ENCODE measurements at places on chromosomes 16 and 17.
A peak's percentile ranks its signal among the peaks of the same experiment; 100 is the strongest.

DNA sequence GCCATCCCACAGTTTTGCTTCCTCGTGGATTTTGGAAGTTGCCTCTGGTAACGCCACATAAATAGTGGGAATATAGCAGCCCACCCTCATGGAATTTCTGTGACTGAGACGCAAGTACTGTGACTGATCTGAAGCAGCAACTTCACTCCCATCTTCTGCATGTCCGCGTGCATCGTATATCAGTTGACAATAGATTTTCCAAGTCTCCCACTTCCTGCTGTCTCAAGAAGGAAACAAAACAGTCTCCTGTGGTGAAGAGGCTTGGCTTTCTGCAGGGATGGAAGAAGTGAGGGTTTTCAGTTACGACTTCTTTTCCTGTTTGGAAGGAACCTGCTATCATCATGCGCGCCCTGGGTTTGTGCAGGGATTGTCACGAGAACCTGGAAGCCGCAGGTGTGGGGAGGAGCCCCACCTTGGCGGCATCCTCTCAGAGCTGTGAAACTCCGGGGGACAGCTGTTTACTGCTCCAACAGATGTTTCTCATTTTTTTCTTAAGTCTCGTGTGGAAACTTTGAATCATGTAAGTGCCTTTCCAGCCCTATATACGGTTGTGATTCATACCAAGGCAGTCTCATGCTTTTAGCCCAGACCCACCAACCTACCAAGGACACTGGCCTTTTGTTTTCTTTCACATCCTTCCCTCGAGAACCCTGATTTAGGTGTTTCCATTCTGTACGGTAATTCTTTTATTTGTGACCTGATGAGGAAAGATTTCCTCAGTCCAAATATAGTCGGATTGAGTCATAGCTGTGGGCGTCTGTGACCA lies 57.5 kb downstream of the WIPI1 start:
- no peak for DNase-seq

- DNase-seq, result no peak
Observed at GRCh38 chr16:4261557-4262172, 11.2 kb downstream of the TFAP4 start.

GRCh38 chr17:74325743-74326379 lies at the start of gene KIF19:
Gene KIF19 (plus strand): TSS chr17:74326226. CDS start chr17:74326350, 124 bp downstream.
- DNase-seq, result no peak

DNA sequence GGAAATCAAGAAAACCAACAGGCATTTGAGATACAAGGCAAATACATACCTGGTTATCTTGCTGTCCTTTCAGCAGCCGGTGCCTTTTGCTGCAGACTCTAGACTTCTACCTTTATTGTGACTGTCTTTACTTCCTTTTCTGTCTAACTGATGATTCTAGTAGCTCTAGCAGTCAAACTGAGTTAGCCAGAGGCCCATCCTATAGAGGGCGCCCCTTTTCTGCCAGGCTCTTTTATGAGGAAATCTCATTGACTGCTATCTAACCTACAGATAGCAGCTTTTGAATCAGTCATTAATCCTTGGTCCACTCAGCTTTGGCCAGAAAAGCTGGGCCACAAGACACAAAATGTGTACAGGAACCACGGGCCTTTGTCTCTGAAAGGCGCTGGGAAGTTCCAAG lies 87.5 kb upstream of the WSB1 start:
- DNase-seq, result no peak

DNA sequence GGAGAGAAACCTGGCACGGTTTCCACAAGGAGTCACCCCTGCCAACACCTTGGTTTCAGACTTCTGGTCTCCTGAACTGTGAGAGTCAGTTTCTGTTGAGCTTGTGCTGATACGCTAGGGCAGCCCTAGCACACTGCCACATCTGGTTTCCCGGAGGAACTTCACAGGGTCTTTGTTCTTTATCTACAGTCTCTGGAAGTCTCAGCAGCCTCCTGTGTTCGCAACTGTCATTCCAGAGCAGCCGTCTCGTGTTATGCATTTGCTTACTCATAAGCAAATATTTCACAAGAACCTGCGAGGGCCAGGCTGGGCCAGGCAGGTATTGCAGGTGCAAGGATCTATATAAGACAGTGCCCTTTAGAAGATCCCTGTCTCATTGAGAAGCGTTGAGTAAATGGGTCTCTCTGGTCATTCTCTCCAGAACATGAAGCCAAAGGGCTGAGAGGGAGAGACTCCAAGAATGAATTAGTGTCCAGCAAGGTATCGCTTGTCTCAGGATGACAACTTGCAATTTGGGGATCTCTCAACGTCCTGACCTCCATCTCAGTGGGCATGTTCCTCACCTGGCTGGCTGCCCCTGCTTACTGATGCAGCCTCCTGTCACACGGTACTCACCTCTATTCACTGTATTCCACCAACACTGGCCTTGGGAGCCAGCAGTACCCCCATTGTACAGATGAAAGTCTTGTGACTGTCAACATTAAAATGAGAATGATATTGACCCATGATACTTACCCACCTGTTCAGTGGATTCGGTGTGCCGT lies 141.2 kb downstream of the WWOX start:
- no peak for DNase-seq

- DNase-seq, result no peak
Observed at GRCh38 chr17:65365169-65365568, 196.3 kb downstream of the AXIN2 start.

- DNase-seq, result no peak
Observed at GRCh38 chr16:86826941-86827340, 248.6 kb downstream of the FOXL1 start.

- no peak for DNase-seq
Observed at GRCh38 chr17:50184064-50184463, 17.4 kb downstream of the COL1A1 start.

- peak; percentile 80 for DNase-seq
Observed at GRCh38 chr16:30902029-30902972, 5.9 kb downstream of the CTF1 start.

GRCh38 chr17:66661411-66662256 lies 173.3 kb upstream of the CACNG5 start:
- no peak for DNase-seq

DNA sequence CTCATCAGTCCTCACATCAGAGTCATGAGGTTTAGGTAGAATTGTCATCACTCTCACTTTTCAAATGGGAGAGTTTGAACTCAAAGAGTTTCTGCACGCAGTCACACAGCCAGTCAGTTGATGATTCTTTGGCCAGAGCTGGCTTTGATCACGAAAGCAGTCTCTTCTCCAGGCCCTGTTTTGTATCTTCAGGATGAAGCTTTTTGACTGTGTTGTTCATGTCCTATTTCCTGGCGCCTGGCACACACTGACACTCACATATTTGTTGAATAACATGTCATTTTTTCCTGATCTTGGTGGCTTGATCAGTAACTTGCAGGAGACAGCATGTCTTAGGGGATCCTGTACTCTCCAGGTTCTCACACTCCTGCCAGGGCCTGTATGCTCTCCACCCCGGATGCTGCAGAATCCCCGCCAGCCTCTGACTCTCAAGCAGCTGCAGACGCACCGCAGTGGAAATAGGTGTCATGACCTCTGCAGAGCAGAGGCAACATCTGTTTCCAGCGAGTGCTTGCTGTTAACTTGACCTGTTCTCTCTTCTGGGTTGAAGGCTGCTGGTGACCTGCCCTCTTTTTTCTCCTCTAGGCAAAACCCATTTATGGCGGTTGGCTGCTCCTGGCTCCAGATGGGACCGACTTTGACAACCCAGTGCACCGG lies 33.0 kb downstream of the MPRIP start:
- DNase-seq, result peak; percentile 70

DNA sequence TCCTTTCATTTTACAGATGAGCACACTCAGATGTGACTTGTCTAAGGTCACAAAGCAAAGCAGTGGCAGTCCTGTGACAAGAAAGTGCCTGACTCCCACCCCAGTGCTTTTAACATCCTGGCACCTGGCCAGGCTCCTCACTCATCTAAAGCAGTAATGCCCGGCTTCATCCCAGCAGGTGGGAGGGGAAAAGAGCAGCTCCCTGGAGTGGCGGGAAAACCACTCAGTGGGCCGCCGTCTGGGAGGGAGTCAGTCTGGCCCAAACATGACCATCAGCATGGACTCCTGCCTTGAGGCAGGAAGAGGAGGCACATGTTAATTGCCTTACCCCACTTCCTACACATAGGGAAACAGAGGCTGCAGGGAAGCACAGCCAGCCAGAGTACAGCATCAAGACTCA lies 2.6 kb downstream of the PCGF2 start:
- DNase-seq, result no peak

DNA sequence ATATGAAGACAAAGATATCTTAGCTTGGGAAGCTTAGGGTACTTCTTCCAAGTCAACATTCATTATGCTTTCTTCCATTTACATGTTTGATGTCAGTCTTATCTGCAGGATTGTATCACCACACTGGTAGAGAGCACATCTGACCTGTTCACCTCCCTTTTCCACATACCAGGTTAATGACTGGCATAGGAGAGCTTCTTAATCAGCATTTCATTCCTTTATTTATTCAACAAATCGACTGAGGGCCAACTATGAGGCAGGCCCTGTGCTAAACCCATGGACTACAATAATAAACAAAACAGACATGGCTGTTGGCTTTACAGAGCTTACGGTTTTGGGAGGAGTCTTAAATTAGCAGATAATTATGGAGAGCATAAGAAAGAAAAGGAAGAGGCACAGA lies 378.1 kb upstream of the CDH11 start:
- no peak for DNase-seq

GRCh38 chr16:57632568-57632967 lies 4.1 kb downstream of the ADGRG1 start:
- DNase-seq, result no peak

GRCh38 chr17:41937970-41938954 lies 7.8 kb downstream of the ODAD4 start:
- DNase-seq, result no peak

DNA sequence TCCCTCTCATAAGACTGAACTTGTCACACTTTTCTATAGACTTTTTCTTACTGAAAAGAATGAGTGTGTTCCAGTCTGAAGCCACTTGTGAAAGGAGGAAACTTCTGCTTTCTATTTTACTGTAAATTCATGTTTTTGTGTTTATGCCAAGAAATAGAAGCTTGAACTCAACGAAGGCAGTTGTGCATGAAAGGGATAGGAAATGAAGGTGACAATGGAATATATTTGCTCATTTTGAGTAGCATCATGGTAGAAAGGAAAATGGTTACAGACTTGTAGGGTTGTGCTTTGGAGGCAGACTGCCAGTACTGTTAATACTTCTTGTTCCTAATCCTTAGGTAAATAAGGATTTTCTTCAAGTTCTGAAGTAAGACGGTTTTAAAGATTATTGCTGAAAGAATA lies 8.1 kb downstream of the CLTC start:
- DNase-seq, result no peak

GRCh38 chr16:73365016-73365551 lies 317.2 kb upstream of the ZFHX3 start:
- no peak for DNase-seq

GRCh38 chr16:17392857-17393692 lies 77.7 kb downstream of the XYLT1 start:
- DNase-seq, result no peak

DNA sequence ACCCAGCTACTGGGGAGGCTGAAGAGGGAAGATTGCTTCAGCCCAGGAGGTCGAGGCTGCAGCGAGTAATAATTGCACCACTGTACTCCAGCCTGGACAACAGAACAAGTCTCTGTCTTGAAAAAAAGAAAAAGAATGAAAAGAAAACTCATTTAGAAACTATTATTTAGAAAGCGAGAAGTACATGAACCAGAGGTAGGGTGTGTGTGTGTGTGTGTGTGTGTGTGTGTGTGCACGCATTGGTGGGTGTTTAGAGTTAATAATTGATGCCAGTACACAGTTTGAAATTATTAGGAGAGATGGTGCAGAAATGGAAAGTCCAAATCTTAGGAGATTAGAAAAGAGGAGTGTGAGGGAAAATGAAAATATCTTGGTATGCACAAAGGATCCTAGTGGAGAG lies 106.6 kb downstream of the MRTFB start:
- DNase-seq, result no peak

- DNase-seq, result no peak
Observed at GRCh38 chr17:31433811-31434726, 42.6 kb downstream of the RAB11FIP4 start.

- no peak for DNase-seq
Observed at GRCh38 chr16:46748775-46749705, 896 bp upstream of the MYLK3 start.

GRCh38 chr16:79253100-79253631 lies 347.4 kb downstream of the MAF start:
- DNase-seq, result no peak

- DNase-seq, result no peak
Observed at GRCh38 chr16:47943235-47943634, 212.6 kb downstream of the ABCC12 start.

DNA sequence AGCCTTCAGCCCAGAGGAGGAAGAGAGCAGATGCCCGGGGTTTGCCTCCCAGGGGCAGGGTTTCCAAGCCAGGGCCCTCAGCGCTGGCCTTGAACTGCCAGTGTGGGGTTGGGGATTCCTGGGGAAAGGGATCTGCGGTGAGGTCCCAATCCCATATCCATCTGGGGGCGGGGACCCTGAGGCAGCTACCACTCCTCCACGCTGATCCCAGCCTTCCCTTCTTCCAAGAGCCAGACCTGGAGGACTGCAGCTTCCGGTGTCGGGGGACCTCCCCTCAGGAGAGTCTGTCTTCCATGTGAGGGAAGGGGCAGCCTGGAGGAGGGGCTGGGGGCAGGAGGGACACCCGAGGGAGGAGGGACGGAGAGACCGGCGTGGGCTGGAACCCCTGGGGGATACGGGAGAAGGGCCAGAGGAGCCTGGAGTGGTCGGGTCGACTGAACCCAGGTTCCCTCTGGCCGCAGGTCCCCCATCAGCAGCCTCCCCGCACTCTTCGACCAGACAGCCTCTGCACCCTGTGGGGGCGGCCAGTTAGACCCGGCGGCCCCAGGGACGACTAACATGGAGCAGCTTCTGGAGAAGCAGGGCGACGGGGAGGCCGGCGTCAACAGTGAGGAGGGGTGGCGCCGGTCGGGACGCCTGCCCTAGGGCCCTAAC lies 10.7 kb upstream of the CISD3 start:
- no peak for DNase-seq

DNA sequence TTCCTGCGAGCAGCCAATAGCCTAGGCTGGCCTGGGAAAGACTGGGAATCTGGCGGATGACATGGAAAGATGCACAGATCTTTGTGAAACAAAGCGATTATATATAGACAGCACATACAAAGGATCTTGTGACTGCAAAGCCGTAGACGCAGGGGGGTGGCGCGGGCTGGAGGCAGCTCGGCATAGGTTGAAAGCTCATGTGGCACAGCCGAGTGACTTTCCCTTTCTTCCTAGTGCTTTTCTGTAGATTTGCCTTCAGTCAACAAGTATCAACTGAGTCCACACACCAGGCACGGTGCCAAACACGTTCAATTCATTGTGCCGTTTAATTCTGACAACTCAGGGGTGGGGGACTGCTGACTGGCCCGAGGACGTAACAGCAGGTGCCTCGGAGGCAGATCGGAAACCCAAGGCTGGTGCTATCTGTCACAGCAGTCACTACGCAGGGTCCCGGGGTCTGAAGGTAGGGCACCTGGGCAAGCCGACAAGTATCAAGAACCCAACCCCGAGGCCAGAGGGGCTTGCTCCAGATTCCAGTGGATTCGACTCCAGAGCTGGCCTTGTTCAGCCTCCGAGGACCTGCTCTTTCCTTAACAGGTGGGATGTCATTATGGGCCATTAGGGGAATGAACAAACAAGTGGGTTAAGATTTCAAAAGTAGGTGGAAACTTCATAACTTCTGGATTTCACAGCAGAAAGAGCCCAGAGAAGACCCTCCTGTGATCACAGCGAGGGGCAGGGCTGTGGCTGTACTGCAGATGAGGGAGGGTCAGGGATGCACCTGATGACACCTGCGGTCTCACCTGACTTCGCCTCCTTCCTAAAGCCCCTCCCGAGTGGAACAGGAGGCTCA lies 5.9 kb downstream of the PAM16 start:
- no peak for DNase-seq

- no peak for DNase-seq
Observed at GRCh38 chr16:2724816-2725348, 4.9 kb upstream of the PRSS27 start.
